Colonic mucosa (tissue), 4 donors: ENCODE measurements at places on chromosomes 6 and 20. TPM values are rescaled to one million over a fixed set of nuclear protein-coding genes. Genes with fewer than 3 reads are reported as not detected.

GRCh38 chr6:35141007-35141655, at the start of gene TCP11:
TSS of gene TCP11 (minus strand) at chr6:35141339. CDS start at chr6:35140870, 469 bp downstream.
- DNase-seq, result peak; percentile 50

DNA sequence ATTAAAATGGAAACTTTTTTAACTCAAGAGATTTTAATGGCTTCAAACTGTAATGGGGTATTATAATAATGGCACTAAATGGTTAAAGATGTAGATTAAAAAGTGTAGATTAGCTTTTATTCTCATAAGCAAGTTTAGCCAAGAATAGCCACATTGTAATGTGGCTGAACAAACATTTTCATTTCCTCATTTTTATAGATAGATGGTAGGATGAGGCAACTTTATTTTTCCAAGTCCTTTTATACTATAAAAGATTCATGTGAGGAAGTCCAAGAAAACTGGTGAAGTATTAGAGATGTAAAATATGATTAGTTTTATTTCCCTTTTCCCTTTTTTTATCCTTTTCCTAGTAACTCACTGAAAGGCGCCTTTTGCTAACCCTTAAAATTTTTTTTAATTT, 88.8 kb downstream of the ATRN start:
- DNase-seq, result no peak

DNA sequence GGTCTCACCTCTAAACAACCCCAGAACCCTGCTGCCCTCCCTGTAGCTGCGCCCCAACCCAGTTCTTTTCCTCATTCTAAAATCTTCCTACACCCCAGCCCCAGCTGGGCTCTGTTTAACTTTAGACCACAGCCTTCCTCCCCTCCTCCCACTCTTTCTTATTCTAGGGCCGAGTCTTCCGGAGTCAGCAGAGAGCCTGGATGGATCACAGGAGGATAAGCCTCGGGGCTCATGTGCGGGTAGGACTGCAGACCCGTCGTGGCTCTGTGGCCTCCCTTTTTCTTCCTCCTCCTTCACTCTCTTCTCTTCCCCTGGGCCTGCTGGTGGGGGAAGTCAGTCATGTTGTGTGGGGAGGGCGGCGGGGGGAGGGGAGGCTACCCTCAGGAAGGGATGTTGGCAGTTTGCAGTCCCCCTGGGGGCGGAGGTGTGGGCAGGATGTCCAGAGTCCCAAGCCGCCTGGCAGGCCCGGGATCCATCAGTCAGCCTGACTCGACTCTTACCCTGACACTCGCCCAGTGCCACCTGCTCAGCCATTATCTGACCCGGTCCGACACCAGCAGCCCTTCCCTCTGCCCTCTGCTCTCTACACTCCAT, 8.1 kb downstream of the CAPN11 start:
- DNase-seq, result no peak

GRCh38 chr20:60209048-60209447, 250.8 kb downstream of the CDH26 start:
- DNase-seq, result no peak

GRCh38 chr6:19432966-19433498, 404.1 kb upstream of the ID4 start:
- no peak for DNase-seq

- no peak for DNase-seq
Observed at GRCh38 chr6:34705241-34705640, 8.7 kb upstream of the ILRUN start.

GRCh38 chr20:25632940-25633790, 9.4 kb upstream of the NANP start:
- no peak for DNase-seq

DNA sequence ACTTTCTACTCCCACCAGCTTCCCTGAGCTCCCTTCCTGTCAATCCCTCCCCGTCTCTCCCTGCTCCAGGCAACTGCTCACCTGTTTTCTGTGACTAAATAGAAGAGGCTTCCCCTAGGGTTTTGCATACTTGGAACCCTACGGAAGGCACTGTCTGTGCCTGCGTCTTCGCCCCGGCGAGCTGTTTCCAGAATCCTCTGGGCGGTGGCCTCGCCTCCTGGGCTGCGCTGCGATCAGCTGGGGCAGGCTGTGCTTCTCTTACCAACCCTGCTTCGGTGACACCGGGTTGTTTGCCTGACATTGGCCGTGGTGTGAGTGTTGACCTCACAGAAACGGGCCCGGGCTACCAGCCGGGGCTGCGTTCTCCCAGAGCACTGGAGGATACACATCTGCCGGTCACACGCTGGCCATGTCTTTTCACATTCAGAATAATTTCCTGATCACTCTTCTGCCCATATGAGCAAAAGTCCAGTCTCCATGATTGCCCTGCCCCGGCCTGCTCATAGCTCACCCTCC, 29.4 kb upstream of the CCR6 start:
- DNase-seq, result no peak

DNA sequence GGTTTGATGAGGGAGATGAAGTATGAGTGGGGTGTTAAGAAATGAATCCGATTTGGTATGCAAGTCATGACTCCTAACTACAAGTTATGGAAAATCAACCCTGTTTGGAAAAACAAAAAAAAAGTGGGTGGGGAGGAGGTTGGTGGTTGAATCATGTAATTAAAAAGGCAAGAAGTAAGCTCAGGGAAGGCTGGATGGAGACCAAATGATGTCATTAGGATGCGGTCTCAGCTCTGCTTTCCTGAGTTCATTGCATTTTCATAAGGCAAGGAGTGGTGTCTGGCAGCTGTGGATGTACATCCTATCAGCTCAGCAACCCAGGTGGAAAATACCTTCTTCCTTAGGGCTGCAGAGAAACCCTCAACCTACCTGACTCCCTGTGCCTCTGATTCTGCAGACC, 60.4 kb upstream of the AKAP12 start:
- no peak for DNase-seq

- DNase-seq, result peak; percentile 62
Observed at GRCh38 chr6:142773859-142774648, 170.9 kb downstream of the HIVEP2 start.

- no peak for DNase-seq
Observed at GRCh38 chr6:5125152-5126006, 40.2 kb downstream of the PPP1R3G start.

GRCh38 chr6:80328652-80329051, 222.2 kb downstream of the BCKDHB start:
- no peak for DNase-seq

DNA sequence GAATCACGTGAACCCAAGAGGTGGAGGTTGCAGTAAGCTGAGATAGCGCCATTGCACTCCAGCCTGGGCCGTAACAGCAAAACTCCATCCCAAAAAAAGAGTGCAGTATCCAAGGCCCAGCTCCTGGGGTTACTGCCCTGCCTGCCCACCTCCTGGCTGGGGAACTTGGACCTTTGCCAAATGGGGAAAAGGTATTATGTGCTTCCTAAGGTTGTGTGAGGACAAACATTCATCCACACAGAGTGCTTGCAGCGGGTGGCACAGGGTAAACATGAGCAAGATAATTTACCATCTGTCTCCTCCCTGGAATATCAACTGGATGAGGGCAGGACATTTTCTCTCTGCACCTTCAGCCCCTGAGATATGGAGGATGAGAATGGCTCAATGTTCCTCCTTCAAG, 94.9 kb upstream of the POPDC3 start:
- no peak for DNase-seq

- no peak for DNase-seq
Observed at GRCh38 chr20:13220194-13220903, 725 bp upstream of the ISM1 start.

GRCh38 chr6:144350528-144350880, 65.4 kb downstream of the UTRN start:
- DNase-seq, result no peak

DNA sequence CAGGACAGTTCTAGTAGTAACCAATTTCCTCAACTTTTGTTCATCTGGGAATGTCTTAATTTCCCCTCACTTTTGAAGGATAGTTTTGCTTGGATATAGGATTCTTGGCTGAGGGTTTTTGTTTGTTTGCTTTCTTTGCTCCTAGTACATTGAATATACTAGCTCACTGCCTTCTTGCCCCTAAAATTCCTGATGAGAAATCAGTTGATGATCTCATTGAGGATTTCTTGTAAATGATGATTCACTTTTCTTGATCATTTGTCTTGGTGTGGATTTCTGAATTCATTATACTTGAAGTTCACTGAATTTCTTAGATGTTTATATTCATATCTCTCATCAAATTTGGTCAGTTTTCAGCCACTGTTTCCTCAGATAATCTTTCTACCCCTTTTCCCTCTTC, 49.1 kb upstream of the PRDM1 start:
- DNase-seq, result no peak

GRCh38 chr6:20790032-20790791, 256.0 kb downstream of the CDKAL1 start:
- no peak for DNase-seq

DNA sequence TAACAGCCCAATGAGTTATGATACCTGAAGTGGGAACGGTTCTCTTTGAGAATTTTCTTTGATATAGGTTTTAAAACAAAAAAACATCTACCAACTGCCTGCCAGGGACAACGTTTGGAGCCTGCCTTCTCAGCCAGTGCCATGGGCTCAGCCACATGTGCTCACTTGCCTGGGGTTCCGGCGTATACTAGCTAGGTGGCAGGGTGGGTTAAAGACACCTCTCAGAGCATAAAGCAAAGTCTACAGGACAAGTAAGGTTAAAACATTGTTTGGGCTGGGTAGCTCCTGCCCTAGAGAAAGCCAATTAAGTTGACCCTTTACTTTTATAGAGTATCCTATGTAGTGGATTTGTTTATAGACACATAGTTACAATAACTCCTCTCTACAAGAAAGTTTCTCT, 38.0 kb upstream of the SCGN start:
- DNase-seq, result no peak

- DNase-seq, result peak; percentile 82
Observed at GRCh38 chr6:131250122-131250521, 114.9 kb downstream of the AKAP7 start.

DNA sequence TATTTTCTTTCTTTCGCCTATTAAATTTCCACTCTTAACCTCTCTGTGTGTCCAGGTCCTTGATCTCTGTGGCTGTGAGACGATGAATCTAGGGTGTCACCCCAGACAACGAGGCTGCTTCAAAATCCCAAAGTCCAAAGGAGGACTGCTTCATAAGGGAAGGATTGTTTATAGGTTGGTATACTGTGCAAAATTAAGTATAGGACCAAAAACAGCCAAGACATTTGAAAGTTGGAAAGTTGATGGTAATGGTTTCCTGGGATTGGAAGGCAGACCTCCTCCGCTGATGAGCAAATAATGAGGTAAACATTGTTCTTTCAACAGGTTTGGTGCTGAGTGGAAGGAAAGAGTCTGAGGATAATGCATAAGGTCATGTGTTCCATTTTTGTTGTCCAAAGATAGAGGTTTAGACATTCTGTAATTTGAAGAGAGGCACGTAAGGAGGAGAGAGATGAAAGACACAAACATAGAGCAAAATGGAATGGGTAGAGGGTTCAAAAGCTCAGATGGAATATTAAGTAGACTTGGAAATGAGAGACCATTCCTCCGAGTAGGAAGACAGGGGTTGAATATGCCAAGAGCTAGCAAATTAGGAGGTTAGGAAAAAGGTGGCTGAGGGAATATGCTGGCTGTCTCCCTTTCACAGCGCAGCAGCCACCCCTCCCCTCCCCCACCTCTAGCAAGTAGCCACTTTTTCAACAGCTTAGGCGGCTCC, 24.8 kb downstream of the ZNF311 start:
- DNase-seq, result no peak

GRCh38 chr6:156925718-156926607, 148.8 kb downstream of the ARID1B start:
- no peak for DNase-seq

DNA sequence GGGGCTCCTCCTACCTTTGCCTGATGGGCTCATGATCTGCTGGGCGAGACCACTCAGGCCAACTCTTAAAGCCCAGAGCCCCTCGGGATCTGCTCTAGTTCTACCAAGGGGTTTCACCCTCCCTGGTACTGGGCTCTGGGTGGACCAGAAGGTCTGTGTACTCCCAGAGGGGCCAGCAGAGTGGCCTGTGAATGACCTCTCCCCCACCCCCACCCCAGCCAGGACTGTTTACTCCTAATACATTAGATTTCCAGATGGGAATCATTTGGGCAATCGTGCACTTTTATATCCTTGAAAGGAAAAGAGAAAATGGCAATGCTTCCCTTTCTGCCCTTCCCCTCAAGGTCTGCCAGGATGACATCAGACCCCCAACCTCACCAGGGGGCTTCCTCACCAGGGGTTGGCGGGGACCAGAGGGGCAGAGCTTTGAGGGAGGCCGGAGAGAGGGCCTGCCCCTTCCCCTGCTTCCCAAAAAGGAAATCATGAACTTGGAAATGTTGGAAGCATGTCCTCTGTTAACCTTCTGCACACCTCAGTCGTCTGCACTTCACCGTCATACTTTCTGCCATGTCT, 37.1 kb upstream of the PMEPA1 start:
- no peak for DNase-seq

GRCh38 chr6:6749702-6750491, 161.4 kb downstream of the LY86 start:
- peak; percentile 73 for DNase-seq

GRCh38 chr6:81761197-81761596, 8.7 kb upstream of the TENT5A start:
- DNase-seq, result no peak

DNA sequence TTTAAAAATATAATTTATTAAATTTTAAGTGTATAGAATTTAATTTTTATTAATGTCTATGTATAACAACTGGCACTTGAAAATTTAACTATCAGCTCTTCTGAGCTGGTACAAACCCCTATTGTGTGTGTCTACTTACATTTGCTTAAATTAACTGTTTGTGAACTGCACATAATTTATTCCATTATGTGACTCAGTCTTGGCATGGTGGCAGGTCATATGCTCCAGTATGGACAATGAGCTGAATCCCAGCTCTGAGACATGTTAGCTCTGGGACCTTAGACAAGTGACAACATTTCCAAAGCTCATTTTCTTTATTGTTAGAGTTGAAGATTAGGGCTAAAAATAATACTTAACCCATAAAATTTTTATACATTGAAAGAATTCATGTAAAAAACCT, 526.1 kb upstream of the MARCKS start:
- DNase-seq, result no peak

- no peak for DNase-seq
Observed at GRCh38 chr6:71727632-71728294, 158.6 kb upstream of the RIMS1 start.

- DNase-seq, result no peak
Observed at GRCh38 chr20:7493311-7493710, 446.9 kb downstream of the HAO1 start.

SLC17A9 gene
- total RNA-seq, result 54.7 TPM

SLC13A3 gene
- total RNA-seq, result 0.08 TPM

SMIM13 gene
- 6.3 TPM for total RNA-seq

ETV7 gene
- total RNA-seq, result 2.9 TPM

LAMA5 gene
- 35.5 TPM for total RNA-seq

FANCE gene
- 3.7 TPM for total RNA-seq

KCNG1 gene
- 10.3 TPM for total RNA-seq

EMILIN3 gene
- 0.40 TPM for total RNA-seq

PTPN1 gene
- 37.9 TPM for total RNA-seq

ANKRD6 gene
- total RNA-seq, result 3.1 TPM

LHFPL5 gene
- not detected for total RNA-seq

ULBP3 gene
- 1.9 TPM for total RNA-seq

TGM2 gene
- 14.5 TPM for total RNA-seq

SLC22A7 gene
- not detected for total RNA-seq

PREX1 gene
- total RNA-seq, result 24.6 TPM

BEND3 gene
- total RNA-seq, result 11.2 TPM

DEFB116 gene
- total RNA-seq, result not detected

HFE gene
- total RNA-seq, result 11.8 TPM

OPRL1 gene
- total RNA-seq, result 0.25 TPM
